HT1080 (cell line): ENCODE measurements at places on chromosomes 13 and 19.

GRCh38 chr19:18519962-18520847 is 1.7 kb downstream of the ELL start:
- DNase-seq: peak; percentile 90

DNA sequence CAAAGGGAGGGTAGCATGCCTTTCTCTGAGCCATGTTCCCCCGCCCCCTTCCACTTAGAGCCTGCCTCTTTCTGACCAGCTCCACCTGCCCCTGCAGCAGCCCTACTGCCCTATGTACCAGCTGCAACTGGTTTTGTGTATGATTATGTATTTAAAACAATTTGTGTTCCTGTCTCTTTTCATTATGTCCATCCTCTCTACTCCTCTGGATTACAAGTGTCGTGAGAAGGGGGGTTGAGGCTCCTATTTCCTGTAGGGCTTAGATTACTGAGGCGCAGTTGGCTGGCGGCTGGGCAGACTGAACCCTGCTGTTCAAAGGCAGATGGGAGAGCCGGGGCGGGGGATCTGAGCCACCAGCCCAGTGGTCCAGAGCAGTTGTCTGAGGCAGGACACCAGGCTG is 213.3 kb downstream of the KCNRG start:
- DNase-seq: no peak

- no peak for DNase-seq
Measured at GRCh38 chr19:40688309-40688708, 2.1 kb downstream of the NUMBL start.

- DNase-seq: peak; percentile 55
Measured at GRCh38 chr19:44847144-44848035, 1.3 kb downstream of the NECTIN2 start.

GRCh38 chr13:65768545-65768944 is 1461.6 kb downstream of the PCDH9 start:
- DNase-seq: no peak
